Erythroblast (primary cell): ENCODE measurements at places on chromosomes 5 and 9.

GRCh38 chr5:134240421-134240962 lies 14.6 kb upstream of the PPP2CA start:
- no peak for DNase-seq

GRCh38 chr9:89928106-89928505 lies 323.3 kb downstream of the GADD45G start:
- no peak for DNase-seq

GRCh38 chr5:154196955-154197652 lies 6.6 kb downstream of the GALNT10 start:
- peak; percentile 89 for DNase-seq

DNA sequence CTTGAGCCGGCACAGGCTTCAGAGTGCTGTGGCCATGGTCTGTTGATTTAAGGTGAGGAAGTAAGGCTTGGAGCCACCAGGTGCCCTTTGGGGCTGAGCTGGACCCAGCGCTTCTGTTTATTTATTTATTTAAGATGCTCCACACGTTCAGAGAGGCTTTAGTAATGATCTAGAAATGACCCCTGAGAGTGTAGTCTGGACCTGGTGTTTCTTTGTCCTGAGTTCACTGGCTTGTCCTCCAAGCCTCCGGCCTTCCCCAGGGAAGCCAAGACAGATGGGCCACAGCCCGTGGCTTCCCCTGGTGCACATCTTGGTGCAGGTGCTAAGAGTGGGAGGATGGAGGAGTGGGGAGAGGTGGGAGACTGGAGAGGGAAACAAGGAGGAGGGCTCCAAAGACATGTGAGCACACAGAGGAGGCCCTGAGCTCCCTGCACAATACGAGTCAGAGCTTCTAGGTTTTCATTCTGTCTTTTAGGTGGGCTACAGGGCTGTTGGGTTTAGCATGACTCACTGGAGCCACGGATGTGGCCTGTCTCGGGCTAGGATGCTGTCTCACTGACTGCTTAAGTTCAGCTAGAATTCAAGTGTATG lies 56.9 kb downstream of the AHRR start:
- no peak for DNase-seq

GRCh38 chr9:811106-811531 lies 30.4 kb upstream of the DMRT1 start:
- no peak for DNase-seq

DNA sequence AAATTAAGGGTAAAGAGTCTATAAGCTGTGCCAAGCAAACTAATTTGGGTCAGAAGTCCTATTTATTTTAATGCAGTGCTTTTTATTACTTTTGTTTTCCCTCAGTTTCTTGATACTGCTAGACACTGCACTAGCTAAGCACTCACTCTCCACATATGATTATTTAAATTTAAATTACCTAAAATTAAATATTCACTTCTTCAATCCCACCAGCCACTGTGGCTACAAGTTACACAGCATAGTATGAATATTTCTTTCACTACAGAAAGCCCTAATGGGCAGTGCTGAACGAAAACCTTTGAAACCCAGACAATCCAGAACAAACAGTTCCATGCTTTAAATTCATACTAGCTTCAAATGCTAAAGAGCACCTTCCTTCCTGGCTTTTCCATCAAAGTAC lies 23.6 kb downstream of the ABHD17B start:
- DNase-seq = no peak

DNA sequence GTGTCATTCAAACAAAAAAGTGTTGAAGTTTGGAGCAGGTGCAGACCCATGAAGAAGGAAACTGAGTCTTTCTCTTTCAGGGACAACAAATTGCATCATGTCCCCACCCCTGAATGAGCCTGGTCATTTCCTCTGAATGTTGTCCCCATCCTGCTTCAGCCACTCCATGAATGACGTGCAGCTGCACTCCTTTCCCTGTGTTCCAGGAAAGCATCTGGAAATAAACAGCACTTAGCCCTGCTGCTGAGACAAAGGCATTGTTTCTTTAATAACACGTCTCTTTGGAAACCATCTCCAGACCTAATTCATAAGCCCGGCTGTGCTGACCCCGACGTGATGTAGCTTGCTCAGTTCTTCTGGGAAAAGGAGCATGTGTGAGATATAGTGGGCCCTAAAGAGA lies 682.3 kb downstream of the BRINP1 start:
- no peak for DNase-seq

DNA sequence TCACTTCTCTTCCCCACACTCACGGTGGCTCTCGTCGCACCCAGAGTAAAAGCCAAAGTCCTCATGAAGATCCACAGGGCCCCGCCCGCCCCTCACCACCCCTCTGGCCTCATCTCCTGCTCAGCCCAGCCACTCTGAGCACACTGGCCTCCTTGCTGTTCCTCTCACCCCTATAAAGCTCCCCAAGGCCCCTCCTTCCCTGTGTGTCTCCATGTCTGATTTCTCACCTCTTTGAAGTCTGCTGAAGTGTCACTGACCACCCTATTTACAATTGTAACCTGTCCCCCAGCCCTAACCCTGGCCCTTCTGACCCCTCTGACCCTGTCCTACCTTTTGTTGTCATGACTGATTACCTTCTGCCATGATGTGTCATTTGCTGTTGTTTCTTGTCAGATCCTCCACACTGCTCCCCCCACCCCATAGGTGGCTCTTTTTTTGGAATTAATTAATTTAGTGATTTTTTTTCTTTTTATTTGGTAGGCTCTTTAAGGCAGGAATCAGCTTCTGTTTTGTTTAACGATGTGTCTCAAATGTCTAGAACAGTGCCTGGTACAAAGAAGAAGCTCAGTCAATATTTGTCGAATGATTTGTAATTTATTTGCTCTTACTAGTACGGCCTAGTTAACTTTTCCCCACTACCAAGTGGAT lies 90.2 kb downstream of the IQGAP2 start:
- DNase-seq = no peak

DNA sequence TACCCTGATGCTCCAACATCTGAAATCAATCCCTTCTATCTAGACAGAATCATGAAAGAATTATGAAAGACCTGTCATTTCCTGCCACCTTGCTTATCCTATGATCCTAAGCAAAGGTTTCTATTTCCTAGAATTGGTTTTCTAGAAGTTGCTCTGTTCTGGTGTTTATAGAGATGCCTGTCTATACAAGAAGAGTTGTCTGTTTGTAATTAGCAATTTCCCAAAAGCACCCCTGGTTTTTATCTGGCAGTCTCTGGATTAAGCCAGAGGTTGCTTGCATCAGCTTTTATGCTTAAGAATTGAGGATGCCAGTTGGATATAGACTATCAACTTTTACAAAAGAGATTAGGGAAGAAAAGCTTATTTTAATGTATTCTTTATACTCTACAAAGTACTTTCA lies 133.0 kb upstream of the EFNA5 start:
- DNase-seq = no peak

DNA sequence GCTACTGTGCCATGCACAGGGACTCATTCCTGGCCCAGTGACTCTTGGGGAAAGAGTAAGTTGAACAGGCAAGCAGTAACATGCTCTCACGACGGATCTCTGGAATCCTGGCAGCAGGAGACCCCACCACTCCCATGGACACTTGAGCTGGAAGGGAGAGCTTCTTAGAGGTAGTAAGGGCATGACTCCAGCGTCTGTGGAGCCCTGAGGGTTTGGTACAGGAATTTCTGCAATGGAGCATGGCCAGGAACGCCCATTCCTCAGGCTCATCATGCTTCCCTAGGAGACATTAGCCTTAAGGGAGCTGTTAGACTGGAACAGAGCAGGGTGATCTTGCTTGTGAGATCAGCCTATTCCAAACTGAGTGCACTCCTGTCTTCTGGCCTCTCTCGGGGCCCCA lies 212.9 kb downstream of the MAT2B start:
- DNase-seq = no peak

GRCh38 chr5:10111571-10111970 lies 138.1 kb downstream of the ATPSCKMT start:
- DNase-seq = peak; percentile 14

DNA sequence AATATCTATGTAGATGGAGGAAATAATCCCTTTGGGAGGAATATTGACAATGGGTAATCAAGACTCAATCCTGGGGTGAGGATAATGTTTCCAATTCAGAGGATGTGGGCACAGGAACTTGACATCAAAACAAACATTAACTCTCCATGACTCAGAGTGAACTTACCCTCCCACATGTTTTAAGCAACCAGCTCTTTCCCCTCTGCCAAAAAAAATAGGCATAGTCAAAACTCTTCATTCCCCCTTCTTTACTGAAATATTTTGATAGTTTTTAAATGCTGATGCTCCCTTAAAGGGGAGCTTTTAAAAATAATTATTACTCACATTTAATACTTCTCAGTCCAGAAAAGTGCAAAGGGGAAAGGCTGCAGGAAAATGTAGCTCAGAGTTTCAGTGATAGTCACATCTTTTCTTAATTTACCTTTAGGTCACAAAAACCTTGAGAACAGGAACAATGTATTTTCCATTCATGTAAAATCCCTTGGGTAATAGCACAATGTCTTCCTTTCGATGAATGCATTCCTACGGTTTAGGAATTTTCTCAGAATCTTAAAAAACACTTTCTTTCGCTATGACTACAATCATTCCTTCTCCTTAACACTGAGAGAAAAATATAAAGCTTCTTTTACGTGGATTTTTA lies 298.4 kb upstream of the GRAMD2B start:
- DNase-seq = no peak

- no peak for DNase-seq
Observed at GRCh38 chr9:71685988-71686387, 82.3 kb downstream of the CEMIP2 start.

DNA sequence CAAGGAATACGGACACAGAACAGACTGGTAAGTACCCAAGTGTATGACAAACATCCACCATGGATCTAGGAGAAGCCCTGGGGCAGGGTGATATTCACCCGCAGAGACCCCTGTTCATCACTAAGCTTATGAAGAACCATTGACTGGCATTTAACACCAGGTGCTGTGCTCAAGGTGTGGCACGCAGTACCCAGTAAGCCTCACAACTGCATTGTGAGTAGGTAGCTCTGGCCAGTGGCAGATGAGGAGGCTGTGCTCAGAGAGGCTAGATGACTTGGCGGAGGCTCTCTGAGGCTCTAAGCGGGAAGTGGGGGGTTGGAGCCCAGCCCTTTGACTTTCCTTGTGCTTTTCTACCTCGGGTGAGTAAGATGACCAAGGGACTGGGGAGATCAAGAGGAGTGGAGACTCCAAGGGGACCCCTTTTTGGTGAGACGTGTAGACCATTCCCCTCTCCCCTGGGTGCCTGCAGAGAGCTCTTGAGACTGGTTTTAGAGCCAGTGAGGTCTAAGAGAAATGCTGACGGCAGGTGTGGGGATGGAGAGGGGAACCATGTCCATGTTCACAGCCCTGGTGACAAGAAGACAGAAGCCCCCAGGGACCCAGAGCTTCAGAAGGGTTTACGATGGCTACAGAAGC lies 70.8 kb downstream of the IL6ST start:
- DNase-seq = no peak

DNA sequence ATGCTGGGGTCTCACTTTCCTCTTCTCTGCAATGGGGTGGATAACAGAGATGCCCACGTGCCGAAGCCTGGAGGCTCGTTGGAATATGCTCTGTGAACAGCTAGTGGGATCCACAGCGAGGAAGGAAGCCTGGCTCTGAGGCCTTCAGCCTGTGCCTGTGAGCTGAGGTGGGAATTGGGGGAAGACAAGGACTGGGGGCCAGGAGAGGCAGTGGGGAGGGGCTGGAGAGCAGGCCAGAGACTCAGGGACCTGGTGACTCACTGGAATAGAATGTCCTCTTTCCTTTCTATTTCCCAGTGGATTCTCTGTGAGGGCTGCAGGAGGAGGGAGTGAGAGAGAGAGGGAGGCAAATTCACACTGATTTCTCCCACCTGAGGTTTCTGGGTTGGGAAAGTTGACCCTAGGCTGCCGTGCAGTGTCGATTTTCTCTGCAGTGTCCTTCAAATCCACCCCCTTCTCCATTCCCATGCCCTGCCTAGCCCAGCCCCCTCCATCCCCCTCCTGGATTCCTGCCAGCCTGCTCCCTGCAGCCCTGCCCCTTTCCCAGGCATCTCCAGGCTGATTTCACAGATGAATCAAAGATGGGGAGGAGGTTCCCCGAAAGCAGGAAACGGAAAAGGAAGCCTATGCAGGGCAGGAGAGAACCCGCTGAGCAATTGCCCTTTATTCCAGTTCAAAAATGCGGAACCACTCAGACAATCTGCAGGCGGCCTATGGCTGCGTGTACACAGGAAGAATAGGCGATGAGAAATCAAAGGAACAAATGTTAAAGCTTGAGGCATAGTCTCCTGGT lies 1.4 kb upstream of the SPAAR start:
- DNase-seq = no peak

- DNase-seq = no peak
Observed at GRCh38 chr9:114799441-114799840, 6.4 kb downstream of the TNFSF15 start.

GRCh38 chr5:39411061-39411460 lies 13.7 kb downstream of the DAB2 start:
- DNase-seq = no peak
